Activated T-cell treated with anti-CD3 and anti-CD28 coated beads, Interleukin-2, amount 50 U/mL, for 4 hours (primary cell): ENCODE measurements at places on chromosomes 12 and 14. TPM values are rescaled to one million over a fixed set of nuclear protein-coding genes. Genes with fewer than 3 reads are reported as not detected.

GRCh38 chr14:71320734-71321573, 413.7 kb downstream of the PCNX1 start:
- DNase-seq, result peak; percentile 50

GRCh38 chr12:50110762-50111351, 1.2 kb upstream of the COX14 start:
- DNase-seq, result no peak

DNA sequence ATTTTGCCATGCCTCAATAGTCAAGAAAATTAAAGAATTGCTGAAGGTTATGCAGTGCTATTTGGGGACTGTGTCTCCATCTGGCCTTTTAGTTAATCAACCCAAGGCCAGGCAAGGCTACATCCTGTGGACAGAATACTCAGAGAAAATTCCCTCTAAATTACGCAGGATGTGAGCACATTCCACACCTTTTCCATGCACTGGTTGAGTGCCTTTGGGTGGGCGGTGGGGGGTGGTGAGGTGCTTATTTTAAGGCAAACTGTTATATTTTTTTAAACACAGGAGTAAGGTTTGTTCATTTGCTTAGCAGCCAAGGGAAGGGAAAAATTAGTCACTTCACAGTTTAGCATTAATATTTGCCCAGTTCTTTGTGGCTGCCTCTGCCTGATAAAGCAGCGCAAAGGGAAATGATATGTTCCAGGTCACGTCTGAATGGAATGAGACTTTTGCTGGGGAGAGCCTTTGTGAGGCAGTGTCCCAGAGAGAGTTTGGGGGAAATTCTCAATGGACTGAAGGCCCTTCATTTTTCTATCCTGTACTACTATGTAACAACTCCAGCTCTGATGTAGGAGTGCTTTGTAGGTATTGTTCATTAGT, 17.2 kb upstream of the KCNA5 start:
- no peak for DNase-seq

DNA sequence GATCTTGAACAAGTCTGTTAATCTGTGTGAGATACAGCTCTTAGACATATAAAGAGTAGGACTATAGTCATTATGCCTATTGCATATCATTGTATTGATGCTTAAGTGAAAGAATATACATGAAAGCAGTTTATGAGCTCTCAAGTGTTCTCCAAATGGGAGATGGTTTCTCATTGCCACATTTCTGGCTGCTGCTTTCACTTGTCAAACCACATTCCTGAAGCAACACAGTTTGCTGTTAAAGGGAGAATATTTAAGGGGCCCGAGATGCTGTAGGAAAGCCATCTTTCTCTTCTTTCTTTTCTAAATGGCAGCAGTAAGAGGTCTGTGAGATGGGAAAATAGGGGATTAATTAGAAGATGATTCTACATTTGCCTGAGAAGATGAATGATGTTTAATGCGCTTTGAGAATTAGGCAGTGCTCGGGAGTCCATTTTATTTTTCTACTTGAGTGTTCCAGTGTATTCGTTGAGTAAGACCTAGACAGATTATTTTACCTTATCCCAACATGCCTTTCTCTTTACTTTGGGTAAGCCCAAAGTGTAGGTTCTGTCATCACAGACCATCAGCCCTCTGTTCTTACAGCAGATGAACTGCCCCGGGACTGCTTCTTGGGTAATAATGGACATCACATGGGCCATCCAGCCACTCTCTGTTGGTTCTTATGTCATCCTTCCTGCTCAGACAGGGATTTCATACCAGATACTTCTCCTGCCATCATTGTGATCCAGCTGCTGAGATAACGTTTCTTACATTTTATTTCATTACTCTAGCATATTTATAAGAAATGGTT, 35.6 kb downstream of the ANO4 start:
- DNase-seq, result no peak

DNA sequence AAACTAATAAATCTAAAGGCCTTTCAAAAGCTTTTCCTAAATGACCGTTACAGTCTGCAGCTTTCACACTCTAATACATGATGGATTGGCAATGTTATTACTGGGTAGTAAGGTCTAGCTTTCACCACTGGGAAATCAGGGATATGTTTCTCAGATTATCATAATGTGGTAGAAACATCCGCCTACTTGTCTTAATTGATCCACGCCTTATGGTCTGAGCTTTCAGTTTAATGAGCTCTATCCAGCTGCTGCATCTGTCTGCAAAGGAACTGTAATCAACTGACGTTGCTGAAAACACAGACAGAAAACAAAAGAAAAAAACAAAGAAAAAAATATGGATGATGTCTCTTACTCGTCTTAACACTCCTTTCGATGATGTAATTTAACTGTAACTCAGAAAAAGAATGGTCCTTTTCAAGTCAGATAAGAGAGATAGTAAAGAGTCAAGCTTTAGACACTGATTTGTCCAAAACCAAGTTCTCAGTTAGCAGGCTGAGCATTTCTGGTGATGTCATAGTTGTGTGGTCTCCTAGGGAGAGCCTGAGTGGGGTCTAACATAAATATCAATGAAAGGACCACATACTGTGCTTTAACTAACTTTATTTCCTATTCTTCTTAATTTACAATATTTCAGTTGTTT, 85.9 kb downstream of the C2CD5 start:
- no peak for DNase-seq

DNA sequence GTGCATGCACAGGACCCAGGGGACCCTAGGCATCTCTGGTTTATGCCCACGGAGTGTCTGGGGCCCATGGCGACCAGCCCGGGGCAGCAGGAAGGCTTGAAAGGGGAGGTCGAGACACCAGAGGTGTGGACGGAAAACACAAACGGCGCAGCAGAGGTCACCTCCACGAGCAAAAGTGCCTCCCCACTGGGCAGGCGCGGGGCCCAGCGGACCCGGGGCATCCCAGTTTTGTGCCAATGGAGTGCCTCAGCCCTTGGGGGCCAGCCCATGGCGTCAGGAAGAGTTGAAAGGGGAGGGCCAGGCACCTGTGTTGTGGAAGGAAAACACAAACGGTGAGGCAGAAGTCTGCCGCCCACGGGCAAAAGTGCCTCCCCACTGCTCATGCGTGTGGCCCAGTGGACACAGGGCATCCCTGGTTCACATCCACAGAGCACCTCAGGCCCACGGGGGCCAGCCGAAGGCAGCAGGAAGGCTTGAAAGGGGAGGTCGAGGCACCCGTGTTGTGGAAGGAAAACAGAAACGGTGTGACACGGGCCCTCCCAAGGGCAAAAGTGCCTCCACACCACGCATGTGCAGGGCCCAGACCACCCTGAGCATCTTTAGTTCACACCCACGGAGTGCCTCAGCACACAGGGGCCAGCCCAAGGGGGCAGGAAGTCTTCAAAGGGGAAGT, 378.8 kb downstream of the ALG10 start:
- peak; percentile 0 for DNase-seq

- no peak for DNase-seq
These were observed 315.7 kb downstream of the NAV3 start for GRCh38 chr12:78146365-78146772.

DNA sequence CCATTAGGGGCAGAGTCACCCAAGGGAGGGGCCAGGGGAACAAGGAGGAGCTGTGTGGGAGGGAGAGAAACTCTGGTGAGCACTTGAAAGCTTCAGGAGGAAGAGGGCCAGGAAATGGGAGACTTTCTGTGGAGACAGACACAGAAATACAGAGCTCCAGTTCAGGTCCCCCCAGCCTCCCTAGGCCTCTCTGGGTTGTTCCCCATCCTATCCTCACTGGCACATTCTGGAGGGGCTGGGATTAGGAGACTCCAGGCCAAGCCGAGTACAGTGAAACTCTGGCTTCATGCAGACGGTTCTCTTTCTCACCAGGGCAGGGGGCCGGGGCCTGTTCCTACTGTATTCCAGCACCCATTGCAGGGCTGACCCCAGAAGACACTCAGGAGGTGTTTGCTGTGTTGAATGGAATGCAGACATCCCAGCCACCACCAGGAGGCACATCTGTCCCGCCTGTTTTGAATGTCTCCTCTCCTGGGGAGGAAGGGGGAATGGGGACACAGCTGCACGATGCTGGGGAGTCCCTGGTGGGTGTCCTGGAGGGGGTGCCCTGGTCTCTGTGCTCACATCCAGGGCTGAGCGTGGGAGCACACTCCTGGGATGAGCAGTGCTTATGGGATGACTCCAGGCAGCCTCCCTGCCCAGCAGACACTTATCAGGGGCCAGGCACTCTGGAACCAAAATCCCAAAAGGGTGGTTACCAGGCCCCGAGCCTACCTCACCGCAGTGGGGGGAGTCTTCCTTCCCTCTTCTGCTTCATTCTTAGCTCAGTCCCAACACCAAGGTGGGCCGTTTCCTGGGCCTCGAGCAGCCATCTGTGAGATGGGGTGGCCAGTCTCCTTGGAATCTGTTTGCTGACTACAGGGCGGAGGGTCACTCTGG, 5.5 kb upstream of the KRT84 start:
- DNase-seq, result no peak

Gene KITLG
- 0.18 TPM for total RNA-seq

Gene MYF5
- not detected for total RNA-seq

- DNase-seq, result no peak
These were observed 37.8 kb downstream of the PRPF40B start for GRCh38 chr12:49661191-49661590.

DNA sequence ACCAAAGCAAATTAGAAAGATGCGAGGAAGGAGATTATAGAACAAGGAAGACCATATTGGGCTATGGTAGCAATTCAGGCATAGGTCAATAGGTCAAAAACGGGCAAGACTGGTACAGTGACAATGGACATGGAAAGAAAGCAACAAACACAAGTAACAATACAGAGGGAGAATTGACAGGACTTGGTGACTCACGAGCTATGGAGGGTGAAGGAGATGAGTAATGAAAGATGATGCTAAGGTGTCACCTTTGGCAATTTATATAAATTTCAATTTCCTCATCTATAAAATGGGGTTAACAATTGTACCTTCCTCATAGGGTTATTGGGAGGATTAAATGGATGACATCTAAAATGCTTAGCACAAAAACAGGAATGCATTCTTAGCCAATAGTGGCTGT, 15.1 kb upstream of the DUSP16 start:
- DNase-seq, result no peak

GRCh38 chr14:97077687-97078086, 280.5 kb downstream of the VRK1 start:
- no peak for DNase-seq

Gene OASL
- total RNA-seq, result 8.8 TPM

Gene CRIP1
- 24.9 TPM for total RNA-seq

Gene AKAP3
- total RNA-seq, result 0.65 TPM

DNA sequence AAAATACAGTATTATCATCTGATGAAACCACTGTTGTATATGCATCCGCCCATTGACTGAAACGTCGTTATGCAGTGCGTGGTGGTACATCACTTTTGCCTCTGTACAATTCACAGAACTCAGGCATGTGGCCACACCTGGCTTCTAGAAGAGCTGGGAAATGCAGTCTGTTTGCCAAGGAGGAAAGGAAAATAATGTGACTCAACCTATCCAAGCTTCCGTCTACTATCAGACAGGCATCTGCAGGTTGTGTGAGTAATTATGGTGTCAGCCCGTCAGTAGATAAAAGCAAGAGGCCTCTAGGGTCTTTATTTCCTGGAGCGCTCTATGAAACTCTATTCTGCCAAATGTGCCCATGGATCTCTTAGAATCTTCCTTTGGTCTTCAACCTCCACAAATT, 111.6 kb downstream of the BBS10 start:
- DNase-seq, result no peak

GRCh38 chr14:71487449-71487848, 444.8 kb upstream of the RGS6 start:
- DNase-seq, result no peak

GRCh38 chr14:53127832-53128231, 25.3 kb downstream of the DDHD1 start:
- DNase-seq, result no peak

Gene TXNRD1
- 162 TPM for total RNA-seq

DNA sequence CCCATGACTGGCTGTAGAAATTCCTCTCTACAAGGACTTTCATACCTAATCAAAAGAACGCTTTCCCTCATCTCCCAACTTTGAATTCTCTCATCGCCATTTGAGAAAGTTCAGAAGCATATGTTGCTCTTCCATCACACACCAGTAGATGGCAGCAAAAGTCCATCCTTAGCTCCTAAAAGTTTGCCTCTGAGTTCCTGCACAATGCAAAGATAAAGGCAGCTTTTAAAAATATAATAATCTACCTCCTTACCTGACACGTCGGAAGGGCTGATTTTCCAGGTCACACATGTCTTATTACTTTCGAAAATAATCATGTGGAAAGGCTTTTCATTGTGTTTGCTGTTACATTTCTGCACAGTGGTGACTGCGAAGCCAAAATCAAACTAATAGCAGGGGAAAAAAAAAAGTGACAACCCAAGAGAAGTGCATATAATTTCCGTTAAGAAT, 456.7 kb upstream of the SEL1L start:
- peak; percentile 5 for DNase-seq

Gene RNF41
- 45.6 TPM for total RNA-seq

DNA sequence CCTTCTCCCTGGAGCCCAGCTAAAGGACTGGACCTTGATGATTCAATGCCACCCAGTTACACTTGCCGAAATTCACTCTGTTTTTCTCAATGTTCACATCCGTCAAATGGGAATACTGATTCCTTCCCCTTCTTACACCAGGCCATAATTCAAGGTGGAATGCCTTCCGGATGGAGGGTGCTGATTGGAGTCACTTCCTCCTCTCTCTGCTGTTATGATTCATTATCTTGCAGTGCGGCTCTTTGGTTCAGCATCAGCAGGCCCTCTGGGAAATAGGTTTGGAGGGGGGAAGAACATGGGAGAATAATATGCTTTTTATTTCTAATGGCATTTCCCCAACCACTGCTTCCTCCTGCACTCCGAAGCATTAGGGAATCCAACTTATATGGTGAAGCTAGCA, 390.6 kb upstream of the TBX3 start:
- no peak for DNase-seq

Gene TIGAR
- total RNA-seq, result 17.8 TPM

Gene DBX2
- total RNA-seq, result not detected

DNA sequence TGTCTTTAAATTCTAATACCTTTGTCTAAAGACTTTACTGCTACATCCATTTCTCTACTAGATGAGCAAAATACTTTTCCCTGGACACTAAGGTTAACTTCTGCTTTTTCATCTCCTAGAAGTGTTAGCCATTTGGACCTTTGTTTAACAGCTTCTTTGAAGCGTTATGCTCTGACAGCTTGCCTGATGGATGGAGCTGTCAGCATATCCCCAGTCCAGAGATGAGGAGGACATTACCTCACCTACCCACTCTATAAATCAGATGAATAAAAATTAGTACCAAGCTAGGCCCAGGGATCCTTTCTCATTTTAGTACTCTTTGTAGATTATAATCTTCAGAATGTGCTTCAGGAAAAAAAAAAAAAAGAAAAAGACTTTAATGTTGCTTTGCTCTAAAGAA, 222.7 kb downstream of the PELI2 start:
- no peak for DNase-seq

Gene GRIP1
- total RNA-seq, result 4.4 TPM

Gene CSRP2
- 0.73 TPM for total RNA-seq
